Activated naive CD4-positive, alpha-beta T cell (primary cell): ENCODE measurements at places on chromosomes 5 and 9.
A peak's percentile ranks its signal among the peaks of the same experiment; 100 is the strongest.

DNA sequence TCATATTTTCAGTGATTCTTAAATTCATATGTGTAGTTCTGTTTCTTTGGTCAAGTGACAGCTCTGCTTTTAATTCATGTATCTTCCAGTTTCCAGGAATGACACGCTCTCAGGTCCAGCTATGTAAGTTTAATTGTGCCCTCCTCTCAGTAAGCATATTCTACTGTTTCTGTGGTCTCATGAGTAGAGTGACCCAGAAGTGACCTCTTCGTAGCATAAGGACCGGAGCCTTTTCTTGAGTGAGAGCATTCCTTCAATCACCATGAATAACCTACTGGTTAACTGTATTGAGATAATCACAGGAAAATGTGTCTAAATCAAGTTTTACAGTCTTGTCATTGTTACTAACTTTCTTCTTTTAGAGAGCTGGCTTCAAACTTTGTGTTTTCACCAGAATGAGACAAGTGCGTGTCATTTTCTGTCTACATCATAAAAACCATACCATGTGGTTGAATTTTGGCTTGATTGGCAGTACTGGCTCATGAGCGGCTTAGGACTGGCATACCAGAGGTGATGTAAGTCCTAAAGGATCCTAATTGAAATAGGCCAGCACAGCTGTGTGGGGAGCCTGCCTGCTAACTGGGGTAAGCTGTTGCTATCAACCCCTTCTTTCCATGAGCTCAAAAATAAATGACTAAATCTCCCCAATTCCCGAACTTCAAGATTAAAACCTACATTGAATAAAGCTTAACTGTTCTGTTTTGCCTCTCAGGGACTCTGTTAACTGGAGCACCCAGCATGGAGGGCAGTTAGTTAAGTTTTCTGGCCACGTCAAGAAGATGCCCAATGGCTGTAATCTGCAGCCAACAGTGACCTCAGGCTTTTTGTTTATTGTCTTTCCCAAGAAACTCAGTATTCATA, 4.8 kb downstream of the ADAMTSL1 start:
- DNase-seq, result no peak

GRCh38 chr9:131272212-131272611, 4.1 kb downstream of the FAM78A start:
- no peak for DNase-seq

DNA sequence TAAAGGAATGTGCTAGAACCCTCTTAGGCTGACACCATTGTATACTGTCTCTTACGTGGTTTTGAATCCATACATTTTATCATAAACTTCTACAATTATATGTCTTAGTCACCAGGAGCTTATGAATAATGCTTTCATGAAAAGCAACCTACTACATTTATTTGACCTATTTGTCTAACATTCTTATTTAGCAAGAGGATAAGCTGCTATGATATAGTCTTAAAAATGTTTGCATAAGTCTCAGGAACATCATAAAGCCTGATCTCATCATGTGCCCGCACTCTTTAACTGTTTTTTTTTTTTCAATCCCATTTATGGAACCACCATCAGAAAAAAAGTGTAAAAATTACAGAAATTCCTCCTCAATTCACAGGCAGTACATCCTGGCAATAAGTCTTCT, 59.7 kb downstream of the CDH12 start:
- DNase-seq, result no peak

DNA sequence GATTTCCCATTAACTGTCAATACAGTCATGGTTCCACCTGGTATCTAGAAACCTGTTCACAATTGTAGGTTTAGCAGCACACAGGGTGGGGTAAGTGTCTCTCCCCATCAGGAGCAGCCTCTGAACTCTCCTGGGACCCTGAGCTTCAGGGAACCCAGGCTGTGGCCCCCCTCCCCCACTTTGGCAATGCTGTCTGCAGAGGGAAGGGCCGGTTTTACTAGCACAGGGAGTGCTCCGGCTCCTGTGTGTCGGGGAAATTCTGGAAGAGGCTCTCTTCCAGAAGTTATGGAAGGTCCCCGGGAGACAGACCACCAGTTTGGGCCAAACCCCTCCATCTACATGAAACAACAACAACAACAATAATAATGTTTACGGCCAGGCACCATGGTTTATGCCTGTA, 9.9 kb downstream of the DAB2IP start:
- no peak for DNase-seq

DNA sequence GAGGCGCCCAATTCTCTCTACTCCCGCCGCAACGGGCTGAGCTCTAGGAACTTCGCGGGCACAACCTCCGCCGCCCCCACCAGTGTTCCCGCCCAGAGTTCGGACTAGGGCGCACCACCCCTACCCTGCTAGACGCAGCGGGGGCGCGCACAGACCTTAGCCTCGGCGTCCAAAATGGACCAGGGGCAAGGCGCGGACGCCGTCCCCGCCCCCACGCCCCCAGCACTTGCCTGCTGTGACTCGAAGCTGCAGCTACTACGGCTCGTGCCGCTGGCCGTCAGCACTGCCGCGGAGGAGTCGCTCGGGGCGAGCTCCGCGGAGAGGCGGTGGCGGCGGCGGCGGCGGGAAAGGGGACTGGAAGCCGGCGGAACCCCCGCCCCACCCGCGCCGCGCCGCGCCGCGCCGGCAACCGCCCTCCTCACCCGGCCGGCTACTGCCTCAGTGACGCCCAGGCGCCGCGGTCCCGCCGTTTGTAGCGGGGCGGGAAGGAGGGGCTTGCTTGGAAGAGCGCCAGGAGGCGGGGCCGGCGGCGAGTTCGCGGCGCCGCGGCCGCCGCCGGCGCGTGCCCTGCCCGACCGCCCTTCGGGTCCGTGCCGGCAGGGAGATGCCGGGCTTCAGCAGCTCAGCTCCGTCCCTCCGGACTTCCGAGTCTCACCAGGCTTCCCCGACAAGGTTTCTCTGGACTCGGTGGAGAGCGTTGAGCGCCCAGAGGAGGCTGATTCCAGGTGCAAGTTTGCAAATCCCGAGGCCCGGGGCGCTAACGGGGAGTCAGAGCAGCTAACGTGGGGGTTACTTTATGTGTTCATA, 4.5 kb downstream of the ELAVL2 start:
- no peak for DNase-seq

GRCh38 chr9:130298662-130299279, 33.2 kb downstream of the HMCN2 start:
- DNase-seq, result no peak

GRCh38 chr5:53355931-53356330, 124.5 kb upstream of the FST start:
- DNase-seq, result no peak

DNA sequence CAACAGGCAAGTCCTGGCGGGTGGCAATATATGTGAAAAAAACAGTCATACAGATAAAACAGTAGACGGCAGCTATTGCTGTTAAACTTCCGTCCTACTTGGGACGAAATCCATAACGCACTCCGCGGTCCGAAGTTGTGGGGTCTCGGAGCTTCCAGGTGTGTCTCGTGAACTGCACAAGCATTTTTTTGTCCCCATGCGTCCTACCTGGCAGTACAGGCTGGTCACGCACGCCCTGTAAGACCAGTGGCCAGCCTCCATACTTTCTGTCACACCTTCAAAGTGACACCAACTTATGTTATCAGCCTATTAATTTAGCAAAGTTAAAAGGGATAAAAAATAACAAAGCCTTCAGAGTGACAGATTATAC, 51.3 kb downstream of the TGFBI start:
- no peak for DNase-seq

- no peak for DNase-seq
These were observed 14.3 kb downstream of the CD180 start for GRCh38 chr5:67182301-67182790.

DNA sequence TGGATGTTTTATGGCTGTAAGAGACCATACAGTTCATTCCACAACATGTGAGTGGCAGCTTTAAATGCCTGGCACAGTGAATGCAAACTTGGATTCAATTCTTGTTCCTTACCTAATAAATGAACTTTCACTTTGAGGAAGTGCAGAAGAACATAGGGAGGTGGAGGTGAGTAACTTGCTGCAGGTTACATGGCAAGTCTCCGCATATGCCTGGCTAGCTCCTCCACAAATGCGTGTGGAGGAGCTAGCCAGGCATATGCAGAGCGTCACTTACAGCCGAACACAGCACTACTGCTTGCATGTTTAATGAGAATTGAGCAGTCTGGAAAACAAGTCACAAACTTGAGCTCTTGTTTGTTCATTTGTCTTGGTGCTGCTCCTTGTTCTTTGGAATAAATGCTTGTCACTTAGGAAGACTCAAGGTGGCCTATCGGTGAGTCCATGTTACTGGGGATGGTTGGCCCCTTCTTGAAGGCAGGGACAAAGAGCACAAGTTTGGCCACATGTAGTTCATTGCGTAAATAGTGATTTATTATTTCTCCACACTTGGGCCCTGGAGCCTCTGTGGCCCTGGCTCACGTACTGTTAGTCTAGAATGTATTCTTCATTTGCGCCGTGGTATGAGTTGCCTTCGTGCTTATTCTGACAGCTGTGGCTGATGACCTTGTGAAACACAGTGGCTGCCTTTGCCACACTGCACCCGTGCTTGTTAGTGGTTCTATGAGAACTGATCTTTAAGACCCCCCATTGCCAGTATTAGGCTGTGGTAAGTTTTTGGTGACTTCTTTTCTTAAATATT, 3.1 kb downstream of the ISOC1 start:
- DNase-seq, result no peak

DNA sequence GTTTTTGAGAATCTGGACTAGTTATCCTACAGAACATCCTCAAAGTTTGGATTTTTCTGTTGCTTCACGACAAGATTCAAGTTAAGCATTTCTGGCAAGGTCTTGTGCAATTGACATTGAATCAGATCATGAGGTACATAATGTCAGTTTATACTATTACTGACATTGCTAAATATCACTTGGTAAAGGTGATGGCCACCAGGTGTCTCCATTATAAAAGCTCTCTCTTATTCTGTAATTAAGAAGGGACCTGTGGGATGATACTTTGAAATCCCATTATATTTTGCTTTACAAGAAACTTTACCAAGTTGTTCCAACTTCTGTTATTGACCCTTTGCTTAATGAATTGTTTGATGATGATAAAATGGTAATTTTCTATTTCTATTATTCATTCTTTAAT, 131.0 kb upstream of the ASTN2 start:
- DNase-seq, result no peak

DNA sequence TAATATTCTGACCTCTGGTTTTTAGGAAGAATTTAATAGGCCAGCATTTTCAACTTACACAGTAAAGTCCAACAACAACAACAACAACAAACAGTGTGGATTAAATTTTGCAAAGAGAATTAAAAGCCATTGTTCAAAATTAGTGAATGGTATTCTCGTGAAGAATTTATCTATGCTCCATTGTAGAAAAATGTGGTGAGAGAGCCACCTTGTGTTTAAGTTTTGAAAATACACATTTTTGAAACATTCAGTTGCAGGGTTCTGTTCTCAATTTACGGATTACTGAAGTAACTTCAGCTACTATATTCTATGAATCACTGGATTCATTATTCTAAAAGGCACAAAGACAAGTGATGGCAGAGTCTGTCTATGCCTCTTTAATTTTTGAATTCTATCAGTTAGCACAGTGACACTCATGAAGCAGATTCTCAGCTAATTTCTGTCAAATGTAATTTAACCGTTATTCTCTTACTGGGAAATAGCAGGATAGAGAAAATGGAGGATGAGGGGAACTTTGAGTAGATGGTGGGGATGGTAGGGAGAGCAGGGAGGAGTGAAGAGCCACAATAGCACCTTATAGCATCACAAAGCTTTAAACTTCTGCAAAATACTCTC, 11.0 kb downstream of the CCDC152 start:
- DNase-seq, result no peak

- DNase-seq, result no peak
These were observed 453.6 kb upstream of the TUSC1 start for GRCh38 chr9:26131886-26132285.

DNA sequence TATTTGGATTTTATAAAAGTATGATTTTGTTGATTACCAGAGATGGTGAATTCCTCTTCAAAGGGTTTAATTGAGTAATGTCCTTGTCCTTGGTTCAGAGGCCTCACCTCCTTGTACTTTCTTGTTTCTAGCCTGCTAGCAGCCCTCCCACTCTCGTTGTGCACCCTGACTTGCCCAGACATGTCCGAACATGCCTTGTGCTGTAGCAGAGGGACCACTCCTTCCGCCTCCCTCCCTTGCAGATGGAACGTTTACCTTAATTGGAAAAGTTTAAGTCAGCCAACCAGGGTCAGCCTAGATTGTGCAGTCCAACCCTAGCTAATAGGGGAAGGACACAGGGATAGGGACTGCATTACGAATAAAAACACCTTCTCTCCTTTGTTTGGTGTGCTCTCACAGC, 406.9 kb upstream of the NMUR2 start:
- DNase-seq, result no peak

GRCh38 chr5:2415678-2416077, 335.8 kb downstream of the IRX2 start:
- no peak for DNase-seq

- peak; percentile 25 for DNase-seq
These were observed 112.9 kb upstream of the LMX1B start for GRCh38 chr9:126500600-126501382.

- no peak for DNase-seq
These were observed 168.5 kb downstream of the PALM2AKAP2 start for GRCh38 chr9:109948453-109948852.

DNA sequence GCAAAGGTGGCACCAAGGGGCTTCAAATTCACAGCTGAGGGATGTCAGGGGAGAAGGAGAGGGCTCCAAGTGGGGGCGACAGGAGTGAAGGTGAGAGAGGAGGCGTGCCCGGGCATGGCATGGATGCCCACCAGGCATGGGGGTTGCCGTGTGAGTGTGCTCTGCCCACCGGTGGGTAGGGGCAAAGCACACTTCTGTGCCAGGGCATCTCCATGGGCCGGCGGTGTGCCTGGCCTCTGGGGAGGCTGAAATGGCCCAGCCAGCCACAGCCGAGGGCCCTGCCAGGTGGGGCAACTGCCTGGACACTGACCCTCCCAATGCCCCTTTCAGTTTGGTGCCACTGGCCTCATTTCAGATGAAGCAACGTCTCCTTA, 14.0 kb upstream of the RNU6ATAC start:
- no peak for DNase-seq

- no peak for DNase-seq
These were observed 52.4 kb downstream of the NREP start for GRCh38 chr5:111704452-111705085.

DNA sequence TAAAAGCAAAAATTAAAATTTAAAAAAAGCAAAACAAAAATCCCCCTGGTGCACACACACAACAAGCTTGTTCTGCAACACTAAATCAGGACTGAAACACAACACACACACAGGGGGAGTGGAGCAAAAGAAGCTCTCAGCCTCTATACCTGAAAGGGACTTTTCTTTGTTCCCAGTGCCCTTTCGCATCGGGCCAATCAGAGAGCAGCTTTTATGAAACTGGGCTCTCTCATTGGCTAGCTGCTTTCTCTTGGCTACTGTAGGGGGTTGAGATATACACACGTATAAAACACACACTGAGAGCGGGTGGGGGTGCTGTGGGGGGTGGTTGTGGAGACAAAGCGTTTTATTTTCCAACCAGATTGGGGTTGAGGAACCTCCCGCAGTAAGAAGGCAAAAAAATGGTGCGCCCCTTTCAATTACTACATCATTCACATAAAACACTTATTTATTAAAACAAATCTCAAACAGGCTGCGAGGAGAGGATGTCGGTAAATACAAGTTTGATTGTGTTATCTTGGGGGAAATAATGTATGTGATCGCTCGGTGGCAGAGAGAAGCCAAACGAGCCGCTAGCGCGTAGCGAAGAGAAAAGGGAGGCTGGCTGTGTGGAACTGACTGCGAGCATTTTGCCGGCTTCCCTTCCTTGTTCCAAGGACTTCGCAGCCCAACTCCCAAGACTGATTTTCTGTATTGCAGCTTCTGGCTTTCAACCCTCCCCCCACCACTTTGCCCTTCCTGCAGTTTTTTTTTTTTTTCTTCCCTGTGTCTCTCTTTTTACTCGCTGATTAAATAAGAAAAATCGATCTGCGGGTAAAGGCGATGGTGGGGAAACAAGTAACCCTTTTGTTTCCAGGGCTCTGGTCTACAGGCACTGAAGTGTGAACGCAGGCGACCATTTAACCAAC, 2.5 kb upstream of the ZNF608 start:
- DNase-seq, result no peak
